ENCODE measurements at places on chromosomes 3 and 15. TPM values are rescaled to one million over a fixed set of nuclear protein-coding genes. Genes with fewer than 3 reads are reported as not detected.

GRCh38 chr15:66096688-66097058 is 156.9 kb downstream of the MEGF11 start:
- DNase-seq = no peak

- peak; percentile 63 for DNase-seq
Observed at GRCh38 chr3:177754508-177754921, 557.2 kb upstream of the TBL1XR1 start.

GRCh38 chr3:181457190-181457589 is 254.5 kb upstream of the SOX2 start:
- DNase-seq = peak; percentile 64

- no peak for DNase-seq
Observed at GRCh38 chr15:69119683-69120395, 40.6 kb upstream of the GLCE start.

DNA sequence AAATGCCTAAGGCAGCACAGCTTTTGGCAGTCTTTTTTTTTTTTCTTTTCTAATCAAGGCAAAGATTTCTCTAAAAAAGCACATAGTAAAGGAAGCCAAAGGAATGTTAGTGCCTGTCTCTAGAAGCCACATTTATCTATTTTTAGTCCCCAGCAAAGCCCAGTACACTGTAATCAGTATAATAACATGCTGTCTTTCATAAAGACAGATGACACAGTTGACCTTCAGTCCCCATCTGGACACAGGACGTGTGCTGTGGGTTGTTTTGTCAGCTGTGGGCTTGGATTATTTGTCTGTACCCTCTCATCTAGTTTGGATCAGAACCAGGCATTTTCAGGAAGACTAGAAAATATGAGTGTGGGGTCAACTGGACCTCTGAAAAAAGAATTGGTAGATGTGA is 110.4 kb upstream of the CTNNB1 start:
- peak; percentile 52 for DNase-seq

DNA sequence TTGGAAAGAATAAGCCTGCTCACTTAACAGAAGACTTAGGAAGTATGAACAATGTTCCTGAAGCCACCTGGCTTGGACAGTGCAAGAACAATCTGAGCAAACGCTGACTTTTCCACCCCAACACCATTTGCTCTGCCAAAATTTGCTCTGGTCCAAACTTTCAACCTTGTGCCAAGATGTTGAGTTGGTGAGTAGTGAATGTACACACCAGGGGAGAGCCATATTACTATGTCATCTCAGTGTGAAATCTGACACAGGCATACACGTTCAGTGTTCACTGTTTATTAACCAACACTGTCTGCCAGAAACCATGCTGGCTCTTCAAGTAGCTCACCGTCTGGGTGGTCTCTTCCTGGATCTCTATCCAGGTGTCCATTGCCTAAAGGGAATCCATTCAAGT is 152.9 kb upstream of the LPP start:
- DNase-seq = no peak

GRCh38 chr15:89446255-89446891 is 50.0 kb downstream of the RHCG start:
- DNase-seq = no peak

DNA sequence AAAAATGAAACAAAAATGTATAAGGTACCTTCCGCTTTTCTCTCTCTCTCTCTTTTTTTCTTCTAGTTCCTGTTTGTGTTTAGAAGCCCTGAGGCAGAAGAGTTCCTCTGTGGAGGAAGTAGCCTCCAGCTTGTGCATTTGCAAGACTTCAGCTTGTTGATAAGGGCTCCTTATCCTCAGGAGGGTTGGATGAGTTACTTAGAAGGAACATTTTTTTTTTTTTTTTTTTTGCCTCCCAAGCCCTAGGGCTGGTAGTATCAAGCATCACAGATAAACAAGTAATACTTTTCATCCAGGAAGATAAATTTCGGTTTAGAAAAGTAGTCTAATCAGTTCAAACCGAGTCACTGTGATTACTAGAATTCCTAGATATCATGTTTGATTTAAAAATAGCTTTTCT is 91.0 kb upstream of the CBLB start:
- no peak for DNase-seq

- peak; percentile 100 for DNase-seq
Observed at GRCh38 chr3:72347819-72348319, 500.4 kb downstream of the SHQ1 start.

GRCh38 chr15:67914537-67915460 is 75.0 kb upstream of the RNU6-1 start:
- DNase-seq = no peak

DNA sequence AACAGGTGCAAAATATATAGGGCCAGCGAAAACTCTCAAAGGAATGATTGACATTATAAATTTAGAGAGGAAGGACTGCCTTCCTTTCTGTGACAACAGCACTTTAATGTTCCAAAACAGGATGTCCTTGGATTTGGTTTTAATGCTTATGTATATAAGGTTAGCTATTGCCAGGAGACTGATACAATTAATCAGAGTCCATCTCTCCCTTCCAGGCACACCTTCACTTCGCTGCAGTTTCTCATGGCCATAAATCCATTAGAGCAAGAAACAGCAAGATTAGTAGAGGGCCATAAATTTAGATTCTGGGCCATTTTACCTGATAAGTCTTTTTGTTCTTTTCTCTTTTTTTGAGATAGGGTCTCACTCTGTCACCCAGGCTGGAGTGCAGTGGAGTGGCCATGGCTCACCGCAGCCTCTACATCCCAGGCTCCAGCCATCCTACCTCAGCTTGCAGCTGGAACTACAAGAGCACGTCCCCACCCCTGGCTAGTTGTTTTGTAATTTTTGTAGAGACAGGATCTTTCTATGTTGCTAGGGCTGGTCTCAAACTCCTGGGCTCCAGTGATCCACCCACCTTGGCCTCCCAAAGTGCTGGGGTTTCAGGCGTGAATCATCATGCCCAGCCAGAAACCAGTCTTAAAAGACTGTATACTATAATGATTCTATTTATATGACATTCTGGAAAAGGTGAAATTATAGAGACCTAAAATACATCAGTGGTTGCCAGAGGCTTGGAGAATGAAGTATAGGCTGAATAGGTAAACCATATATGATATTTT is 15.7 kb upstream of the TFRC start:
- no peak for DNase-seq

- peak; percentile 3 for DNase-seq
Observed at GRCh38 chr3:37668431-37668817, 193.3 kb upstream of the CTDSPL start.

DNA sequence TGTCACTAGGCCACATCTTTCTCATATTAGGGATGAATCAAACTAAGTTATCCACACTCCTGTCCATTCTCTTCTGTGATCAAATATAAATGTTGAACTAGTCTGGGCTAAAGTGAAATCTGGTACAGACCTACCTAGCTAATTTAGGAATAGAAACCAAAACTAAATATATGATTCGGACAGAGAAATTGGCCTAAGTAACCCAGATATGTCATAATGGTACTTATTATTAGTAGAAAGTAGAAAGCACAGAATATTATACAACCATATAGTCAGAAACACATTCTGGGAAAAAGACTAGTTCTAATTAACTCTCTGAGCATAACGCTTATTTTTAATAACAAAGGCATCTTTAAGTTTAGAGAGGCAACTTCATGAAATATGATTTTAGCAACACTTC is 389.0 kb downstream of the LSAMP start:
- DNase-seq = no peak

The FRMD5 gene
- total RNA-seq = 9.3 TPM

The EFHB gene
- 1.6 TPM for total RNA-seq

The CATSPER2 gene
- total RNA-seq = 0.60 TPM

The RETNLB gene
- not detected for total RNA-seq

The IP6K1 gene
- total RNA-seq = 32.5 TPM

Measured in RPMI7951 (cell line).